Fibroblast of upper back skin (primary cell): ENCODE measurements at places on chromosomes 11 and 22.
A peak's percentile ranks its signal among the peaks of the same experiment; 100 is the strongest.

GRCh38 chr22:31269892-31270579, 22.3 kb downstream of the PIK3IP1 start:
- DNase-seq = no peak

DNA sequence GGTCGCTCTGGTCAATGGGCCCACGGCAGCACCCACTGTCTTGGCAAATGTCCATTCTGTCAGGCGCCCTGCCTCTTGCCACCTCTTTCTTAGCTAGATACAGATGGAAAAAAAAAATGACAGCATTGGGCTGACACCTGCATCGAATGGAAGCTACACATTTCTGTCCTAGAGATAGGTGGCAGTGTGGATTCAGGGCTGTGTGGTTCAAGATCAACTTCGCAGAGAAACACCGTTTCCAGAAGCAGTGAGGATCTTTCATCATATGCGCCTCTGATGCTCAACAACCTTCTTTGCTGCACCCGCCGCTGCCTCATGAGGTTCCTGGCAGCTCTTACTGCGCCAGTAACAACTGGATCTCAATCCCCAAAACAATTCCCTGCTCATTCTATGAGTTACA, 236.3 kb downstream of the KIRREL3 start:
- peak; percentile 9 for DNase-seq

GRCh38 chr11:39786682-39787081, 1672.8 kb downstream of the LRRC4C start:
- DNase-seq = no peak

DNA sequence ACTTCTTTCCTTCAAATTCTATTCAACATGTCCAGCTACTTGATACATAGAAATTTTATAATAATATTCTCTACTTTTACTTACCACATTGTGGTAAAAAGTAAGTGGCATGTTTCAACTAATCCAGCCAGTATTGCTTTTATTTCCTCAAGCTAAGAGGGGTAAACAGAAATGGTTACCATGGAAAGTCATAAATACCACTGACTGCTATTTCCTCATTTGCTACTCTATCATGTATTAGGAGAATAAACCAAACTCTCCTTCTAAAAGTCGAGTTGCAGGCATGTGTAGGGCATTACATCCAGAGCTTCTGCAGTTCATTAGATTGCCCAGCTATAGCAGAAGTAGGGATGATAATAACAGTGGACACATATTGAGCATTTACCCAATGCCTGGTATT, 208.4 kb downstream of the MAML2 start:
- no peak for DNase-seq

- DNase-seq = no peak
Observed at GRCh38 chr11:35232891-35233330, 93.9 kb downstream of the CD44 start.

DNA sequence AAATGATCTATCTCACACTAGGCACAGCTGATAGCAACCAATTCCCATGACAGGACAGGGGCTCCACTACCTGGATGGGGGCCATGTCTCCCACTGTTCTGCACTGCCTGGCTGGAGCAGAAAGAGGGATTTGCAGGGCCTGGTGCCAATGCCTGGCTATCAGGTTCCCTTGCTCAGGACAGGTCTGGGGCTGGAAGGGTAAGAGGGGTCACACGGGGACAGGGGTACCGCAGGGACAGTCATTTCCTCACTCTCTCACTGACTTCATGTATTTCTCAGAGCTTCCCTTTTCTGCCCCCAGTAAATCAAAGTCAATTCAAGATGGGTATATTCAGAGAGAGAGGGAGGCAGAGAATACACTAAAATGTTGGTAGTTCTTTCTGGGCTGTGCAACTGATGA, 119.1 kb upstream of the CSNK2A3 start:
- no peak for DNase-seq

- DNase-seq = no peak
Observed at GRCh38 chr11:83978942-83979341, 692.8 kb upstream of the CCDC90B start.

DNA sequence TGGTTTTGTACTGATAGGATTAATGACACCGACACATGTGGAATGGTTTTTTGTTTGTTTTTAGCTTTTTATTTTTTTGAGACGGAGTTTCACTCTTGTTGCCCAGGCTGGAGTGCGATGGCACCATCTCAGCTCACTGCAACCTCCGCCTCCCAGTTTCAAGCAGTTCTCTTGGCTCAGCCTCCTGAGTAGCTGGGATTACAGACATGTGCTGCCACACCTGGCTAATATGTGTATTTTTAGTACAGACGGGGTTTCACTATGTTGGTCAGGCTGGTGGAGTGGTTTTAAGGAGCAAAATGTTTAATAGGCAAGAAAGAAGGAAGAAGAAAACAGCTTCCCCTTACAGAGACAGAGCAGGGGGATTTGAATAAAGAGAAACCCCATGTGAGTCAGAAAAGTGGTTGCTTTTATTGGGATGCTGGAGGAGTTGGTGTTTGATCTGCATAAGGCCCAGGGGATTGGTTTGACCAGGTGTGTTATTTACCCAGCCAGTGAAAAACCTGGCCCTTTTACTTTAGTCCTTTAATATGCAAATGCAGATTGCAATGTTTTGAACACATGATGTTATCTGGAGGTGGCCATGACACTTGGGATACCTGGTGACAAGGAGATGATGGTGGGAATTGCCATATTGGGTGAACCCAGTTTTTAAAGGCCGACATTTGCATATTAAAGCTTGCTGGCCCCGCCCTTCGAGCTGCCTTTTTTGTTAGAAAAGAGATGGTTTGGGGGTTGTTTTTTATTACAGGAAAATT, 24.3 kb downstream of the SUSD2 start:
- no peak for DNase-seq

DNA sequence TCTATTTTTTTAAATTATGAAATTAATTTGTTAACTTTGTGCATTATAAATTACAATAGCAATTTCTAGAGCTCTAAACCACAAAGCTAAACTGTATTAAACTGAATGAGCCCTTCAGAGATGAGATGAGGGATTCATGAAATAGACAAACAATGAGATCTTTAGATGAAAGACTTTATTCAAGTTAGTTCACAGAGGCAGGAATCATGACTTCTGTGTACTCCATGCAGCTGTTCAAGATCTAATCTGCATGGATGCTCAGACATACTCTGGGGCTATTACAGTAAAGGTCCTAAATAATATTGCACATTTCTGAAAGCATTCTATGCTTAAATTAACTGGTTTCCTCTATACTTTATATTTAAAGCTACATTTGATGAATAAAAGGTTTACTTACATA, 122.7 kb downstream of the FCHSD2 start:
- DNase-seq = no peak

GRCh38 chr22:20786536-20786979, 12.6 kb downstream of the SERPIND1 start:
- DNase-seq = no peak

- DNase-seq = no peak
Observed at GRCh38 chr11:14552089-14552488, 31.9 kb upstream of the PSMA1 start.

DNA sequence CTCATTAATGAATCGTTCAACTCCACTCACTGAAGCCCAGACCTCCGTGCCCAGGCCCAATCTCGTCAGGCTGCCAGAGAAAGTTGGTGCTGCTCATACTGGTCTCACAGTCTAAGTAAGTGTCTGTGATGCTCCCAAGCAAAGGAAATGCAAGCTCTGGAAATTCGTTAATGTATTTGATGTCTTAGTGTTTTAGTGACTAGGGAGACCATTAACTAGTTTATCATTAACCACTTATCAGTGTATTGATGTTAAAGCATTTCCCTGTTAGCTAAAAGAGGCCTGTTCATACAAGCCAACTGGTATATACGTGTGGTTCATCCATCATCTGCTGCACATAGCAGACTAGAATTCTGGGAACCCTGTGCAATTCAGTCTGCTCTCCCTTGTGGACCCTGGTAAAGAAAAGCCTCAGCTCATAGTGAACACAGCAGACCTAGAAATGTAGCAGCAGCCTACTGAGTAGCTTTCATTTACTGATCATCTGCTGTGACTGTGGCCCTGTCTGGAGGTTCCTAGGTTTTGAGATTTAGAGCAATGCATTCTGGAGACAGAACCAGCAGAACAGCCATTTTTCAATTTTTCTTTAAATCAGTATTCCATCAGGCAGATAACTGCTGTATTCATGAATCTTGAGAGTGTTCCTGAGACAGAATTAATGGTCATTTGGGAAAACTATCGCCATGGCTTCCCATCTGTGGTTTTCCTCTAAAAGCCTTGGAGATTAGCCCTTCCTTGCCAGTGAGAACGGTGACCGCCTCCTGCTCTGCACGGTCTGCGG, 15.7 kb upstream of the AIFM3 start:
- no peak for DNase-seq

DNA sequence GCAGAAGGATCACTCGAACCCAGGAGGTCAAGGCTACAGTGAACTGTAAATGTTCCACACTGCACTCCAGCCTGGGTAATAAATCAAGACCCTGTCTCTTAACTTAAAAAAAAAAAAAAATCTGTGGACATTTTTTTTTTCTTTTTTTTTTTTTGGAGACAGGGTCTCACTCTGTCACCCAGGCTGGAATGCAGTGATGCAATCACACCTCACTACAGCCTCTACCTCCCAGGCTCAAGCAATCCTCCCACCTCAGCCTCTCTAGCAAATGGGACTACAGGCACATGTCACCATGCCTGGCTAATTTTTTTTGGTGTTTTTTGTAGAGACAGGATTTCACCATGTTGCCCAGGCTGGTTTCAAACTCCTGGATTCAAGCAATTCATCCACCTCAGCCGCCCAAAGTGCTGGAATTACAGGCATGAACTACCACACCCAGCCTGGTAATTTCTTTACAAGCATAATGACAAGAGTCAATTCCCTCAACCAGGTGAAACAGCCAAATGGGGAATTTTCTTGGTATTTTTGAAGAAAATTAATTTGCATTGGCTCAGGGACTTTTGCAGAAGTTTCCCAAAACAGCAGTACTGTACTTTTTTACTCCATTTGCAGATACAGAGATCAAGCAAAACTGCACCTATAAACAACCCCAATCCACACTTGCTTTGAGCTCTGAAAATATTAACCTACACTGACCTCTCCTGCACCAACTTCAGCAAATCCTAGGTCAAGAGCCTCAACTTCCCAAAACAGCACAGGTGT, 44.0 kb downstream of the MRTFA start:
- no peak for DNase-seq

GRCh38 chr11:103972013-103972412, 64.4 kb upstream of the DDI1 start:
- no peak for DNase-seq

DNA sequence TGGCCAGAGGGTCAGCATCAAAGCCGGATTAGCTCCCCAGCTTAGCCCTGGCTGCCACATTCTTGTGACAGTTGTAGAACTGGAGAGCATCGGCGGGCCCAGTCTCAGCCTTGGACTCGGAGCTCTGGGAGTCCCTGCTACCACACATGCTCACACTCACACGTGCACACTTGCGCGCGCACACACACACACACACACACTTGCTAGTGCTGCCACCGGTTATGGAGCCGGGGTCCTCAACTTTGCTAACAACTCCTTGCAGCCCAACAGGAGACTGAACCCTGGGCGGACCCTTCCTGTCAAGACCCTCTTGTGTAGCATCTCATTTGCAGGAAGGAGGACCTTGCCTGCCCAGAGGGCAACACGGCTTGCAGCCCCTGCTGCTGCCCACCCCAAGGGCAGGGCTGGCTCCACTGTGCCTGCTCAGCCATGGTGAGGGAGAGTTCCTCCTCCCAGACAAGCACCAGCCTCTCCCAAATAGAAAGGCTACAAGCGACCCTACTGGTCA, 107.6 kb downstream of the WNT7B start:
- no peak for DNase-seq

GRCh38 chr11:34219941-34220370, 114.5 kb downstream of the NAT10 start:
- no peak for DNase-seq

DNA sequence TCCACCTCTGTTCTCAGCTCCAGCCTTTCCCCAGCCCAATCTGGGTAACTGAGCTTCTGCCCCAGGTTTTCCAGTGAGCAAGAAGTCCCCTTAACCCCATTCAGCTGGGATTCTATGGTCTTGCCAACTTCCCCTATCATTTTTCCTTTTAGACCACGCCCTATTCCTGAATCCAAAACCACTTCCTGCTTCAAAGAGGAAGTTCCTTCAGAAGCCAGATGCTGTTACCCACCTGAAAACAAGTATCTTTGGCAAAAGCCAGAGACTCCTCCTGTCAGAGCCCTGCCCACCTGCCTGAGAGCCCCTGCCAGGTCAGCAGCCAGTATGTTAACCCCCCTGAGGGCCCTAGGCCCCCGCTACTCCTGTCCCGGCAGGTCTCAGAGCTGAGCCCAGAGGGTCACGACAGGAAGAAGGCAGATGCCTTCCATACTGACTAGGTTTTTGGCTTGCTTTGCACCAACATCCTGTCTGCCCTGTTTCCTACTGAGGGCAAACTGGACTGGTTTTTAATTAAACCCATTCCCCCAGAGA, 20.3 kb upstream of the MICAL2 start:
- DNase-seq = peak; percentile 80

- no peak for DNase-seq
Observed at GRCh38 chr11:9574622-9575259, 1.3 kb downstream of the WEE1 start.

DNA sequence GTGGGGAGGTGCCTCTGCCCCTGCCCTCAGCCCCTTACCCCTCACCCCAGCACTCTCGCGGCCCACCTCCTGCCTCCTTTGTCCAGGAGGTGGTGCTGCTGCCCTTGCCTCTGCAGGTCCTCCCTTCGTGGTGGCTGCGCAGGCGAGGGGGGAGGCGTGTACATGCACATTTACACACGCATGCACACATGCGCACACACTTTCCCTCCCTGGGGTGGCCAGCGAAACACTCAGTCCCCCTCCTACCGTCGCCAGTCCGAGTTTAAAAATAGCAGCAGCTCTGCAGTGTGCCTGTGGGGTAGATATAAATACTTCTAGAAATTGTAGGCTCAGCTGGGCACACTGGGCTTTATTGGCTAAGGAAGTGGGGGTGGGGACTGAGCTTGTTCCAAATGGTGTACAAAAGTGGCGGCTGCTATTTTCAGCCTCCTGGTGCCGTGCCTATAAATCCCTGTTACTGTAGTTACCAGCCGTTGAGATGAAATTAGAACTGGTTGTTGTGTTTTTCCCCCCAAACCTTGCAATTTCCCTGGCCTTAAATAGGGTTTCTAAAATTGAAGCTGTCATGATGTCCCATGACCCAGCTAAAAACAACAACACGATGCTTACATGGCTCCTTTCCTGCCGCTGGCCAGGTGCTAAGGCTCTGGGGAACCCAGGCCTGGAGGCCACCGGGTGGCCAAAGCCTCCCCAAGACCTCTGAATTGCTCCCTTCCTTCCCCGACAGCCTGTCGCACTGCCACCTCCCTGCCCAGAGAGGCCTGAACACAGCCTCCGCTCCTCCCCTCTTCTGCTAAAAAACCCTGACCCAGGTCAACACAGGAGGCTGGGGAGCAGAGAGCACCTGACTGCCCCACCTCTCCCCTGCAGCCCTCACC, 12.4 kb downstream of the PICK1 start:
- DNase-seq = peak; percentile 25

DNA sequence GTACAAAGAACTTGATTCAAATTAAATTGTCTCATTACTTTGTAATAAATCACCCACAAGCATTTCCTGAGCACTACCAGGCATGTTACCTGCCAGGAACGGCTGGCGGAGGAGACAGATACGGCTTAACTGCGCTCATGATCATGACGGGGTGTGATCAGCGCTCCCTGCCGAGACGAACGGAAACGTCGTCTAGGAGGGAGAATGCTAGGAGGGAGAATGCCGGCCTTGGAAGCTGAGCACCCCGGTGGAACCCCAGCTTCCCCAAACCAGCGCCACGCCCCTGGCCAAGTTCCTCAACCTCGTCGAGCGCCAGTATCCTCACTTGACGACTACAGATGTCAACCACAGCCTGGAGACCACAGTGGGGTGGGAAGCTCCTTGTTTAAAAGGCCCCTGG, 272.8 kb downstream of the CTTN start:
- no peak for DNase-seq
